ENCODE measurements at places on chromosomes 7 and 10.

GRCh38 chr10:46169736-46170135 is 117.1 kb upstream of the ANTXRL start:
- no peak for DNase-seq

- no peak for DNase-seq
Observed at GRCh38 chr7:82740246-82740848, 296.8 kb upstream of the CACNA2D1 start.

DNA sequence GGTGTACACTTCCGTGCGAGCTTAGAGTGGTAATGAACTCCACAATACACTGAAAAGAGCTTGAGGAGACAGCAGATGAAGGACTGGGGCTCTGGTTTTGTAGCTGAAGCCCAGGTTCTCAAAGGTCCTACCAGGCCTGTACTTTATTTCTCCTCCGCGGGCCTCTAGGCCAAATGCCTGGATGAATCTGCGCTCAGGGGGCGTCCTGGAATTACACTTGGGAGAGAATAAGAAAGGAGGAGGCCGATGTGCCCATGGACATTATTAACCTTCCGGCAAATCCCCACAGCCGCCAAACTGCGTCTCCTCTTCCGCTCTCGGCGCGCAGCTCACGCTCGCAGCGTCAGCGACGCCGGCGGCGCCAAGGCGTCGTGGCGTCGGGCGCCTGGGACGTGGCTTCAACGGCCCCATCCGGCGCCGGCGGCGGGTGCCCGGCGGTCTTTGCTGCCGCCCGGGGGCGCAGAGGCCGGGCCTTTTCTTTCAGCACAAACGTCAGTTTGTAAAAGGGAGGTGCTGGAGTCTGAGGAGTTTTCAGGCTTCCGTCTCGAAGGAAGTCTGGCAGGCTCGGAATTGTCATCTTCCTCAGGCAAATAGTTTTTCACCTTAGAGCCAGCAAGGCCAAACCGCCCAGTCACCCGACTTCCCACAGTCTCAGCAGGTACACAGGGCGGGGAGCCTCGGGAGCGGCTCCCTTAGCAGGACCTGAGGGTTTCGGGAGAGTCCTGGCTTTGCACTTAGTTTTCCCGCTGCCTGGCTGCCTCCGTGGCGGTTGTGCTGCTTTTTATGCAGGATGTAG is at the start of gene CCDC7:
CCDC7 (plus strand) TSS at position 401 of the 796 bp plus-strand sequence. CDS start 5,503 bp downstream, outside the sequence.
- DNase-seq, result peak; percentile 60

GRCh38 chr10:71259815-71260501 is 47.6 kb downstream of the UNC5B start:
- no peak for DNase-seq

GRCh38 chr7:44156453-44157010 is 15.4 kb upstream of the MYL7 start:
- no peak for DNase-seq

DNA sequence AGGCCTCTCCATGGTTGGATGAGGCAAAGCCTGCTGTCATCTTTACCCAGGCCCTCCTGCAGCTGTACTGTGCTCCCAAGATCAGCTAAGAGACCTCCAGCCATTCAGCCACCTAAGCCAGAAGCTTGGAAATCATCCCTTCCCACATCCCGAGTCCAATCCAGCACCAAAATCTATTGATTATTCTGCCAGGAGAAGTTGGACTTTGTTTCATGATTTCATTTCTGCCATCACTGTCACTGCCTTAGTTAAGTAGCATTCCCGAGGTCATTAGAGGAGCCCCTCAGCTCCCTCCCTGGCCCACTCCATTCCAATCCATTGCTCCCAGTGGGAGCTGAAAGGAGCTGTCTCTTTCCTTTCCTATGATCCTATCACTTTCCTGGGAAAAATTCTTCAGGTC is 14.1 kb downstream of the AKR1E2 start:
- DNase-seq, result no peak
